8988T (cell line): ENCODE measurements at places on chromosomes 12 and 14.
A peak's percentile ranks its signal among the peaks of the same experiment; 100 is the strongest.

DNA sequence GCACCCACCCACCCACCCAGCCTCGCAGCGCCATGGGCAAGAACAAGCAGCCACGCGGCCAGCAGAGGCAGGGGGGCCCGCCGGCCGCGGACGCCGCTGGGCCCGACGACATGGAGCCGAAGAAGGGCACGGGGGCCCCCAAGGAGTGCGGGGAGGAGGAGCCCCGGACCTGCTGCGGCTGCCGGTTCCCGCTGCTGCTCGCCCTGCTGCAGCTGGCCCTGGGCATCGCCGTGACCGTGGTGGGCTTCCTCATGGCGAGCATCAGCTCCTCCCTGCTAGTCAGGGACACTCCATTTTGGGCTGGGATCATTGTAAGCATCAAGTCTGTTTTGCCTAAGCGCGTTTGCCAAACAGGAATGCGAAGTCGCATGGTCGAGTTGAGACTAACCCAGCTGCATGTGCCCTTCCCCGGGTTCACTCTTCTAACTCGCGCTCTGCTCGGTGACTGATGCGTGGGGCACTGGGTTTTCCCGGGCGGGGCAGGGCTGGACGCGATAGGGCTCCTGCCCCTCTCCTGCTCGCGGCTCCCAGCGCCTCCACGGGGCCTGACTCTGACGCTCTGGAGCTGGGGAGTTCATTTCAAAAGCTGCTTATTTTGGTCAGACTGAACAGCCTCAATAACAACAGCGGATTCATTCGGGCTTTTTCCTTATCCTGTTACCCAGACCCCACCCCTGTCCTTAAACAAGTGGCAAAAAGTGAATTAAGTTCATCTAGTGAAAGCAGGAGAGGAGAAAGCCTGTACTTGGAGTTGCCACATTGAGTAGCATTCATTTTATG, 458 bp downstream of the SSPN start:
- peak; percentile 18 for DNase-seq

DNA sequence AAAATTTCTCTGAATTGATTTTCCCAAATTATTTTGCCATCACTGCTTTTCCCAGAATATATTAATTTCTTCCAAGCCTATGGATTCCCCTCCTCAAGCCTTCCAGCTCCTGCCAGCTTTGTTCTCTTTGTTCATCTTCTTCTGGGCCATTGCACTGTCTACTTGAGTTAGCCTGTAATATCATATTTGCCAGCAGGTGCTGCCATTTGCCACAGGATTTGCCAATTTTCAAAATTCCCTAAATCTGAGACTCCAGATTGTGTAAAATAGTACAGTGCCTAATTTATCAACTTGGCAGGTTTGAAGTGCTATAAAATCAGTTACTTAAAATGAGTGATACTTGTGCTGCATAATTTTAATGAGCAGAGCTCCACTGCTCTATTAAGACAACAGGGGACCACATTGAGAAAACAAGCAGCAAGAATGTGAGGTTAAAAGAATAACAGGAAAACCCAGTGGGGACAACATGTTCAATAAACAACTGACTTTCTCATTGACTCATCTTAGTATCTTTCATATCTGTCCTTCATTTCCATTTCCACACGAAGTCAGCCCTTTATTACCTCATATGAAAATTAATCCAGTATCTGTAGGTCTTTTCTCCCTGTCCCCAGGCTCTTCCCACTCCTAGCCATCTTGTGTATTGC, 84.6 kb upstream of the CCDC196 start:
- no peak for DNase-seq

- no peak for DNase-seq
These were observed 65.8 kb downstream of the ITPK1 start for GRCh38 chr14:93049867-93050331.

DNA sequence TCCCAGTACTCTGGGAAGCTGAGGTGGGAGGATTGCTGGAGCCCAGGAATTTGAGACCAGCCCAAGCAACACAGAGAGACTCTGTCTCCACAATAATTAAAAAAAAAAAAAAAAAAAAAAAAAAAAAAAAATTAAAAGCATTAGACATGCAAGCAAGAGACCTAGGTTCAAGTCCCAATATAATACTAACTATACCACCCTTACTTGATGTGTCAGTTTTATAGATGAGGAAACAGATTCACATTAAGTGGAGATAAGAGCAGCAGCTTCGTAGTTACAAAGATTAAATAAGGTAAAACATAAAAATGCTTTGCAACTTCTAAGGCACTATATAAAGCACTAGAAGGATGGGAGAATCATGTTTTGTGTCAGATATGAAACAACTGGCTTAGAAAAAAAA, 9.1 kb downstream of the PPTC7 start:
- no peak for DNase-seq

DNA sequence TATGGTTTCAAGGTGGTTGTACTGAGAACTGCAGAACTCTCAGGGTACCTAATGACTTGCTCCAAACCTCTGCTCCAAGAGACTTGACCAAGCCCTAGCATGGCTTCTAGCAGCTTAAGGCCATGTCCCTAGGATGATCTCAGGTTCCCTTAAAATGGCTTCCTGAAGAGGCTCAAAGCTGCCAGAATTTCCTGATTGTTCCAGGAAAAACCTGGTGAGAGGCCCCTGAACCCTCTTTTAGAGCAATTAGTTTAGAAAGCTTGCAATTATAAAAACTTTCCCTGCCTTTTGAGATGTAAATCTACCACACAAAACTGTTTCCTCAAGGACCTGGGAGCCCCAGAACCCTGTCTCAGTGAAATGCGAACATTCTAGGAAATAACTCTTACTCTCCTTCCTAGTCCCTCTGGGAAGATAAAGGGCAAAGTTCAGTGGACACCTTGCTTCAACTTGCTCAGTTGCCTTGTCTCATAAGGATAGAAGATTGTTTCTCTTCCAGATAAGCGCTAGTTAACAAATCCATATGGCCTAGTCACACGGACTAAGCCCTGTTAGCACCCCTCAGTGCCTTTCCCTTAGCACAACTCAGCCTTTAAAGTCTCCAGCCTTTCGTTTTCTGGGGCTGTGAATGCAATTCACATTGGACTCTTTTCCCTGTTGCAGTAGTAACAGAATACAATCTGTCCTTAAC, 2.5 kb downstream of the CMAS start:
- DNase-seq = no peak

DNA sequence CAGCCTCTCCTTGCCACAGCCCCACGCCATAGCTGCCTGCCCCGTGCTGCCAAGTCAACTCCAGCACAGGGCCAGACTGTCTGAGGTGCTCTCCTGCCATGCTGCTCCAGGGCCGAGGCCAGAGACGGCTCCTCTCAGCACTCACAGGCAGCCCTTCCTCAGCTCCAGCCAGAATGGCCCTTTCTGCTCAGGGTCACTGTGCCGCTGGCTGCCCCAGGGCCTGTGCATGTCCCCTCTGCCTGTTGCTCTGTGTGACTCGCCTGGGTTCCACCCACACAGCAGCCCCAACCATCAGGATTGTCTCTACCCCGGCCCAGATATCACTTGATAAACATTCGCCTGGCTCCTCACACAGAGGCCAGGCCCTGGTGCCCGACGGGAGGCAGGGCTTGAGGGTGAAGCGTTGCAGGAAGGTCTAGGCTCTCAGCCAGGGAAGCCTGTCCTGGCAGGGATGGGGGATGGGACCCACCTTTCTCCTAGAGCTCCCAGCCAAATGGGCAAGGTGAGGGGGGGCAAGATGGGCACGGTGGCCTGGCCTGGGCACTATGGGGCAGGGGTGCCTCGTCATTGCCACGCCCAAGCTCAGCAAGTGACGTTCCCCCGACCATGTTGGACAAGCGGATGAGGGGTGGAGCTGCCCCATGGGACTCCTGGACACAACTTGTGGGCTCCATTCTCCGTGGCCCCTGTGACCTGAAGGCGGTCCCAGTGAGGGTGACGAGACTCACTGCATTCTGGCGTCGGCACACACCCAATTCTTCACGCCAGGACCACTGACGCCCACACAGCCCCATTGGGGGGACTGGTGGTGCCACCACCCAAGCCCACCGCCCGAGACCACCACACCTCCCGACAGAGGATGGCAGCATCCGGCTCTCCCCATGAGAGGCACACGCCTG, 27.4 kb upstream of the BTBD6 start:
- no peak for DNase-seq

- DNase-seq = no peak
These were observed 8.9 kb upstream of the MSRB3 start for GRCh38 chr12:65269603-65270002.

- no peak for DNase-seq
These were observed 29.3 kb upstream of the EAPP start for GRCh38 chr14:34568803-34569202.

- no peak for DNase-seq
These were observed 44.0 kb upstream of the OTX2 start for GRCh38 chr14:56854325-56854724.

DNA sequence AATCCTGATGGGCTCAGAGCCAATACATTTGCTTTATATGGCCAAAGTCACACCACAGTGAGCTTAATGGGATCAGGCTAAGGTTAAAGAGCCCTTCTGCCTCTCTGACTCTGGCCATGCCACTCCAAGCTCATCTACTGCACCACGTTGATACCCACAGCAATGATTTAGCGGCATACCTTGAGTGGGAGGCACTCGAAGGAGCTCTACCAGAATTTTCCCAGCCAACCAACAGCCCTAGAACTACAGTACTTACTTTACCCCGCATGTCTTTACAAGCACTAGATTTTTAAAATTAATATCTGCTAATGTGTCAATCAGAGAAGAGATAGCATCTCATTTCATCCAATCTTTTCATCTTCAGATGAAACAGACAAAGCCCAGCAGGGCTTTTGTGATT, 300.5 kb downstream of the GRIN2B start:
- no peak for DNase-seq

- no peak for DNase-seq
These were observed 35.5 kb downstream of the CACNA2D4 start for GRCh38 chr12:1882850-1883470.

DNA sequence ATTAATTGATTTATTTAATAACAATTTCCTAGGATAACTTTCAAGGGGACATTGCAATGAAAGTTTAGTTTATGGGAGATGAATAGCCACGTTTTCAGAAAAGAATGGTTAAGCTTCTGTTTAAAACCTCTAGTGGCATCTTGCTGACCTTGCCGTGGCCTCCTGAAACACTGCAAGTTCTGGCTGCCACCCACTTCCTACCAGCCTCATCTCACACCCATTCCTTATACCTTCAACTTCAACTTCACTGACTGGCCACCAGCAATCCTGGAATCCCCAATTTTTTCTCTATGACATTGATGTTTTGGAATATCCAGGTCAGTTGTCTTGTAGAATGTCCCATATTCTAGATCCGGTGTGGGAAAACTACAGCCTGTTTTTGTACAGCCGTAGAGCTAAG, 5.2 kb upstream of the HELB start:
- no peak for DNase-seq

DNA sequence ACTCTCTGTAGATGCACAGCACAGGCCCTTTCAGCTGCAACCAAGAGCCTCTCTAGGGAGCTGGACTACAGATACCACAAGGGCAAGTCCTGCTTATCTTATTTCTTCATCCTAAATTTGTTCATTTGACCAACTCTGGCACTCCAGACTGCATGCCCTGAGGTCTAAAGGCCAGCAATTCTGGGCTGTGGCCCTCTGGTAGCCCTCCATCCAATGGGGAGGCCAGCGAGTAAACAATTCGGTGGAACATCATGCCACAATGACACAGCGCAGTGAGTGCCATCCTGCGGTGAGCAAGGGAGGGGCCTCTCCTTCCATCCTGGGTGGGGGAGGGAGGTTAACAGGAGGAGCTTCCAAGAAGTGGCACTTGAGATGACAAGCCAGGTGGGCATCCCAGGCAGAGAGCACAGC, 652 bp upstream of the SELPLG start:
- no peak for DNase-seq

- no peak for DNase-seq
These were observed 35.9 kb downstream of the BBS10 start for GRCh38 chr12:76312315-76312714.

GRCh38 chr14:55291480-55292081, 20.4 kb downstream of the FBXO34 start:
- no peak for DNase-seq

DNA sequence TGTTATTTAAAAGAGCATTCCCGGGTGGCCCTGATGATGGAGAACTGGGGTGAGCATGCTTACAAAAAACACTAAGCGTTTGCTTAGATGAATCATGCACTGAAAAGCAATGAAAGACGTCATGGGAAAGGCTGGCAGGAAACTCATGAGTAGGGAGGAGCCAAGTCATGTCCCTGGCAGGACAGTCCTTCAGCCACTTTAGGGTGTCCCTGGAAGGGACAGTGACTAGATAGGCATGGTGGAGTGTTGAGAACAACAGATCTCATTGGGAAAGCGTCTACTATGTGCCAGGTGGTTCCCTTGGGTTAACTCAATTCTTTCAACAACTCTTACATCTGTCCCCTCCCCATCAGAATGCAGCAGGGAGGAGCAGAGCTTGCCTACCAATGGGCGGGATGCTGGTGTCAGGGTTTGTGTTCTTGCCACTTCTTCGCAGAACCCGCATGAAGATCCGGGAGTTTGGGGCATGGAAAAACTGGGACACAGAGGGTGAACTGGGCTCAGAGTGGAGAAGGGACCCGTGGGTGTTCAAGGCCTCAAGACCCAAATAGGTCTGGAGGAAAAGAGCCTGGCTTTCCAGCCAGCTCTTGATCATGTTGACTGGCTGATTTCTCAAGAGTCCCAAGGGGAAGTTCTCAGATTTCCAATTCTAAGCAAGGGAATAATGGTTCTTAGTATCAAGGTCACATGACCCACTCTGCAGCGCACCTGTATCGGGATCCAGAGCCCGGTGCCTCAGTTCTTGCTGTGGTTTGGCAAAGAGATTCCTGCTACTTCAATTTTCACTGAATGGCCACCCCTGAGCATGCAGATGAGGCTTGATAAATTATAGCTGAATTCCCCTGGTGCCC, 653.9 kb upstream of the TBX3 start:
- DNase-seq = no peak
